Activated CD4-positive, alpha-beta T cell treated with anti-CD3 and anti-CD28 coated beads, Interleukin-2, amount 10 ng/mL, durations not matched to agents 24 days and 14 days (primary cell): ENCODE measurements at places on chromosomes 2 and 18.

DNA sequence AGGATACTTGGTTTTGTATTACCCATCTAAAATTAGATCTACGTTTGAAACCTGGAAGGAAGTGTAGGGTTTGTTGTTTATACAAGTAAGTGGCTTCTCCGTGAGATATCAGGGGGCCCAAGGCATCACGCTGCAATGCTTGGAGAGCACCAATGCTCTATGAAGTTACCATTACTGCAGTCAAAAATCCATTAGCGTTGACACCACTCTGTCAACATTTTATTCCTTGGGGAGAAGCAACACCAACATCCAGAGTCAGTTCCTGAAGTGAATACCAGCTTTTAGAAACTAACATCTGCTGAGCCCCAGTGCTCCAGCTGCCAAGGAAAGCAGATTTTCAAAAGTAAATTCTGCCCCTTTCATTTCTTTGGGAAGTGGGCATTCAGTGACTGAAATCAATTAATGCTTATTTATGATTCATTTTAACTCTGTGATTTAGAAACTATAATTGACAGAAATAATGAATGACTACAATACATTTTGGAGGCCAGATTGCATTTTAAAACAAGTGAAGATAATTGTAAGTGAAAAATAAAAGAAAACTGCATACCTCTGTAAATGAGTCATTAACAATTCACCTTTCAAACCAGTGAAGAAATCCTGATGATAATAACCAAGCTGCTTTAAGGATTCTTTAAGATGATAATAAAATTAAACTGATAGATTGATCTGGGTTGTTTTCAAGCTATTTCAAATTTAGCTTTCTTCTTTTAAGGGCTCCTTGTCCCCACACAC, 30.5 kb downstream of the LRP1B start:
- no peak for DNase-seq

- DNase-seq, result no peak
Observed at GRCh38 chr2:52934323-52934898, 833.2 kb upstream of the CHAC2 start.

DNA sequence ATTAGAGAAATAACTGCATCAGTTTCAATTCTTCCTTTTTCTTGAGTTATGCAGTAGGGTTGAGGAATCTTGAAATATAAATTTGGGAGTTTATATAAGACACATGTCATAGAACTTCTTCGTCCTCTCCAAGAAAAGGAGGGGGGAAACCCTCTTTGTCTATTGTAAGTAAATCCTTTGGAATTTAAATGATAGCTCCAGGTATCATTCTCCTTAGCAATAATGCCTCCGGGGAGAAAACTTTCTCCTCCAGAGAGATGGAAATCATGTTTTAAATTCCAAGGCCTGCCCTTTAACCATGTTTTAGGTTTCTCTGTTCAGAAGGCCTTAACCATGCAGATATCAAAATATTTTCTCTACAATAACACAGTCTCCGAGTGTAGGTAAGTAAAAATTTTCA, 899.7 kb upstream of the GCFC2 start:
- no peak for DNase-seq

GRCh38 chr2:165697748-165698443, 96.2 kb downstream of the GALNT3 start:
- no peak for DNase-seq

DNA sequence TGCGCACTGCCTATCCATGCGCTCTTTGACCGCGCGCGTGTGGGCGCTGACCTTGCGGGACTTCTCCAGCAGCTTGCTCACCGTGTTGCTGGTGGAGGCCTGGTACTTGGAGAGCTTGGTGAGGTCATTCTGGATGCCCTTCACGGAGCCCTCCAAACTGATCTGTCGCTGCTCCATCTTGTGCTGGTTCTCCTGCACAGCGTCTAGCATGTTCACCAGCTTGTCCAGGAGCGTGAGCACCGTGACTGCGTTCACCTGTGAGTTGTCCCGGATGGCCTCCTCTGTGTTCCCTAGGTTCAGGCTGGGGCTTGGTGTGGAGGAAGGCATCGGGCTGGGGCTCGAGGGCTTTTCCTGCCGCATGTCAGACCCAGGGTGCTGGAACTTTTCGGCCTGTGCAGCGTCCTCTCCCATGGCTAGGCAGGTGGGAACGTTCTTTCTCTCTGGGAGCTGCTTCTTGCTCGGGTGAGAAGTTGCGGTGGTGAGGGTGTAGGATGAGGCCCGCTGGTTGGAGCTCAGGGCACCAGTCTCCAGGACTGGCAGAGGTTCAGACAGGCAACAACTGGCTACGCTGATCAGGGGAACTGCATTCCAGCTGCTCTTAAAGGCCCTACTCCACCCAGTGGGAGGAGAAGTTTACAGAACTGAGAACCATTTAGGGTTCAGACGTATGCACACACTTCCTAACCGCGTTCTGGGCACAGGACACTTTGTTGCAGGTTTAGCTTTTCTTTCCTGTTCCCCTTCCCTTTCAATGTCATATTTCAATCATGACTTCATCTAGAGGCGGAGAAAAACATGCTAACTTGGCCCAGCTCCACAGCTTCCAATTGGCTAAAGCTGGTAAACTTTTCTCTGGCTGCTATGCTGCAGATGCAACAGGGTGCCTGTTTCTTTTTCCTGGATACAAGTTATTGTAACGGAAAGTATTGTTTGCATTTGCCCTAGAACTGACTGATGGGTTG, at the start of gene CAVIN2:
Gene CAVIN2 (minus strand): TSS at position 574 of the 962 bp plus-strand sequence. CDS start 163 bp downstream, at position 411.
- no peak for DNase-seq

- no peak for DNase-seq
Observed at GRCh38 chr18:61608316-61608715, 275.1 kb downstream of the CDH20 start.

GRCh38 chr2:70829916-70830315, 5.7 kb downstream of the CD207 start:
- DNase-seq, result no peak

DNA sequence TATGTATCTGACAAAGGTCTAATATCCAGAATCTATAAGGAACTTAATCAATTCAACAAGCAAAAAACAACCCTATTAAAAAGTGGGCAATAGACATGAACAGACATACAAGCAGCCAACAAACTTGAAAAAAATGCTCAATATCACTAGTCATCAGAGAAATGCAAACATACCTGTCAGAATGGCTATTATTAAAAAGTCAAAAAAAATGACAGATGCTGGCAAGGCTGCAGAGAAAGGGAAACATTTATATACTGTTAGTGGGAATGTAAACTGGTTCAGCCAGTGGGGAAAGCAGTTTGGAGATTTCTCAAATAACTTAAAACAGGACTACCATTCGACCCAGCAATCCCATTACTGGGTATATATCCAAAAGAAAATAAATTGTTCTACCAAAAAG, 21.6 kb downstream of the SESTD1 start:
- peak; percentile 22 for DNase-seq

DNA sequence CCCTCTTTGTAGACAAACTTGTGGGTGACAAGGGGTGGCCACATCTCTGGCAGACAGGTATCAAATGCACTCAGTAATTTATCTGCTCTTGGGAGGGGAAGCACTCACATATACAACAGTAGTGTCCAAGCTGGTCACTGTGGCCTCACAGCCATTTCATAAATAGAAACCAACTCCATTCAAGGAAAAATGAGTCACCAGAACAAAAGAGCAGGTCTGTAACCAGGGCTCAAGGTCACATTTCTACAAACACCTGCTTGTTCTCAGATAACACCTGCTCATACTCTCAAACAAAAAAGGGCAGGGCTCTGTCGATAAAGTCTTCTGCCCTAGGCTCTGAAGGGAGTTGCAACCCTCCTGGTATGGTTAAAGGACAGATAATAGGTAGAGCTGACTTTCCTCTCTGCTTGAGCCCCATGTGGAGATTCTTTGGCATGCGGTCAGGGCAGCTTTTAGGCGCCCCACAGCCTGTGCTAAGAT, 459.0 kb downstream of the BCL11A start:
- no peak for DNase-seq

- DNase-seq, result peak; percentile 66
Observed at GRCh38 chr2:57497489-57498096, 549.0 kb upstream of the VRK2 start.

DNA sequence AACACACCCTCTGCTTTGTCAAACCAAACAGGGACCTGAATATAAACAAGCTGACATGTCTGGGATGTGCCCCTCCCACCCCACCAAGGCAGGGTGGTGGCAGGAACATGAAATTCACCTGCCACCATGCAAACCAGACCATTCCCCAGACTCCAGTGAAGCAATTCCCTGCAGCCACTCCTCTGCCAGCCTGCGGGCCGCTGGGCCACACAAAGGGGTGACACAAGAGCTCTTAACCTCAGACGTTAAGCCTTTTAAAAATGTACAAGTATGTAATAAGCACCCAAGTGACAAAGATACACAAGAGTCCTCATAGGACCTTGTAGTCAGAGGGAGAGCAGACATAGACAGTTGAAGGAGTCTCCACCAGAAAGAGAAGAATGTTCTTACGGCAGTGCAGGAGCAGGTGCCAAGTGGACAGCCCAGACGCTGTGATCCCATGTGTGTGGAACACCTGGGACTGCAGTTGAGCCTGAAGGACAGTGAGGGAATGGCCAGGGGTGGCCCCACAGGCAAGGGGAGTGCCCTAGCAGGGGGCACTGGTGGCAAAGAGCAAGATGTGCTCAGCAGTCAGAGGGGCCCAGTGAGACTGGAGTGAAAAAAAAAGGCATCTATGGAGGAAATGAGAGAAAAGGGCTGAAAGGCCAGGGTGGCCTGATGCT, 36.9 kb downstream of the CRACDL start:
- no peak for DNase-seq

- DNase-seq, result no peak
Observed at GRCh38 chr2:134155134-134155533, 98.7 kb upstream of the MGAT5 start.

GRCh38 chr2:12113412-12113811, 367.0 kb downstream of the LPIN1 start:
- DNase-seq, result no peak

DNA sequence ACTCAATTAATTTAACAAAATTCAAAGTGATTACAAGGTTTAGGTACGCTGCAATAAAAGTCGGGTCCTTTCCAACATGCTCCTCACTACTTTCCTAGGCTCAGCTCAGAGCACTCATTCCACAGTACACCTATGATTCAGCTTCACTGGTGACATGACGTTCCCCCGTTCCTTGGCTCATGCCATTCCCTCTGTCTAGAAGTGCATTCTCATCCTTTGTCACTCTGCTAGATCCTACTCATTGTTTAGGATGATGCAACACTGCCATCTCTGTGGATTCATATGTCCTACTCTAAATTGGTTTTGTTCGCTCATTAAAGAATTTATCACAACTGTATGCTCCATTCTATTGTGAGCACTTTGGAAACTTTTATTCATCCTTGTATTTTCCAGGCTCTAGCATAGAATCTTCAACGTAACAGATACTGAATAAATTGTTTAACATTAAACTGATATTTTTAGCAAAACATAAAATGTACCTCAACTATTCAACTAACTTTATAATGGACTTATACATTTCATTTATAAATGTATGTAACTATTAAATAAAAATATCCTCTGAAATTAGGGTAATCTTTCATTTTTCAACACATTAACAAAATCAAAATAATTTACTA, 78.6 kb downstream of the FAM228A start:
- no peak for DNase-seq

GRCh38 chr18:36527740-36528455, 230.4 kb downstream of the FHOD3 start:
- no peak for DNase-seq

- no peak for DNase-seq
Observed at GRCh38 chr2:150234787-150235446, 252.6 kb downstream of the RND3 start.

DNA sequence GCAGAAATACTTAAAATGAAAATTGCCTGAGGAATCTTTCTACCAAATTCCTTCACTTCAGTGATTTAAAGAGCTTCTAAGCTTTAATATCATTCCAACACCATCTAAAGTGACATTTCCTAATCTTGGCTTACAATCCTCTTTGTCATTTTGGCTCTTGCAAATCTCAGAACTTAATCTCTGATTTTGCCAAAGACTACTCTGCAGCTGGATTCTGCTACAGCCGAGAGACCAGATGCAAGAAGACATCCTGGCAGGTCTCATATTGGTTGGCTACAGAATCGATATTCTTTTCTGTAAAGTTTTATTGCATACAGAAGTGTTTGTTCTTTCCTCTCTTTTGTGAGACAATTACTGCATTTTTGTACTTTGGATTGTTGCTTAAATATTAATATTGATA, 716.5 kb upstream of the LRATD1 start:
- no peak for DNase-seq

DNA sequence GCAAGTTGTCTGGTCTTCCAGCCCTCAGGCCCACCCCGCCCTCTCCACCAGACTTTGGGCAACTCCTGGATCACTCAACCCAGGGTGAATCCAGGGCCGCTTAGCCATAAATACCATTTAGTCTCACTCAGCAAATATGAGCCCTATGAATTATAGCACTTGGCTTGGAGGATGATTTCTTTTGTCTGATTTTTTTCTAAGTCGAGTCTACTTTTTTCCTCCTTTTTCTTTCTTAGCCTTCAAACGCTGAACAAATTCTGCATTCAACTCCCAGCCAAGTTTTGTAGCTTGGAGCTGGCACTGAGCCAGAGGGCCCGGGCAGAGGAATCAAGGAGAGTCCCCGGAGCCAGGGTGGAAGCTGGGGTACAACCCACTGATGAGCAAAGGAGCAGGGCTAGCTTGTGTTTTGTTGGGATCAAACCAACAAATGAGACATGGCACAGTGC, 48.7 kb downstream of the SERTAD2 start:
- DNase-seq, result no peak

DNA sequence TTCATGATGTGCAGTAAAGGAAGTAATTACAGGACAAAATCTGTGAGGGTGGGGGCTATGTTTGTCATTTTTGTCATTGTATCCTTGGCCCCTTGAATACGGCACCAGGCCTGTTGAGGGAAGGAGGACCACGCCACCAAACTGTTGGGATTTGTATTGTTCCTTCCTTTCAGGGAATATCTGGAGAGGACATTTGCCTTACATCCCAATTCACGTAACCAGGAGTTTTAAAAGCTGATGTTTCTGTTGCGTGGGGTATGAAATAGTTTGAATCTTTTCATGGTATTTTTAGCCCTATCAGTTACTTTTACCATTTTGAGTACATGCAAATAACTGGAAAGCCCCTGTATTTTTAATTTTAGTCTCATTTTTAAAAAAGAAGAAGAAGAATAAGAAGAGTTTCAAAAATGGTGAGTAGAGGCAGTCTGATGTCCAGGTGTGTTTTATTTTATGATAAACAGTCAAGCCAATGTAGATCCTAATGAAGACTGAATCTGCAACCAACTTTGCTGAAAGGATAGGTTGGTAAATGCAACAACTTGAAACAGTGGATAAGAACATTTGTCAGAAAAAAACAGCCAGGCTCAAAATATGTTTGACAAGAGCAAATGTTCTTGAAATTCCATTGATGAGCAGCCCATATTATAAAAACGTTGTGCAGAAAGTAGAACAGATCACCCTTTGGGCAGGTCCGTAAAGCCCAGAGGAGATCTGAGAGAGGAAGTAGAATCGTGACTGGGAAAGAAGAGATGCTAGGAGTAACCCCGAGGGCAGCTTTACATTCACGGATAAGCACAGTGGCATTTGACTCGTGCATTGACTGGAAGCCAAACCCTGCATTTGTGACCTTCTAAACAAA, 54.5 kb downstream of the RASGRP3 start:
- DNase-seq, result no peak
